ENCODE measurements at places on chromosomes 6 and 20.

GRCh38 chr20:14902432-14903089, 565.1 kb upstream of the FLRT3 start:
- DNase-seq = no peak

DNA sequence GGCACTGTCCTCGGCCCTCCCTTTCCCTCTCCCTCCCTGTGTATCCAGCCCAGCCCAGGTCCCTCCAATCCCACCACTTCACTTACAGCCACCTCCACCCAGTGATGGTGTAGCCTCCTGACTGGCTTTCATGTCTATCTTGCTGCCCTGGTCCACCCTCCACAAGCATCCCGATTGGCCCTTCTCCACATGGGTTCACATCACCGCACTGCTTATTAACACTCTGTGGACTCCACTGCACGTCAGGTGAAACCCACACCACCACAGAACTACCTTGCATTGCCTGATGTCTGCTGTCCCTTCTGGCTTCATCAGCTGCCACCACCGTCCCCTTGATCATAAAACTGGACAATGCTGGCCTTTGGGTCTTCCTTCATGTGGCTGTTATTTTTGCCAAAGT, 220.4 kb upstream of the ARID1B start:
- no peak for DNase-seq

DNA sequence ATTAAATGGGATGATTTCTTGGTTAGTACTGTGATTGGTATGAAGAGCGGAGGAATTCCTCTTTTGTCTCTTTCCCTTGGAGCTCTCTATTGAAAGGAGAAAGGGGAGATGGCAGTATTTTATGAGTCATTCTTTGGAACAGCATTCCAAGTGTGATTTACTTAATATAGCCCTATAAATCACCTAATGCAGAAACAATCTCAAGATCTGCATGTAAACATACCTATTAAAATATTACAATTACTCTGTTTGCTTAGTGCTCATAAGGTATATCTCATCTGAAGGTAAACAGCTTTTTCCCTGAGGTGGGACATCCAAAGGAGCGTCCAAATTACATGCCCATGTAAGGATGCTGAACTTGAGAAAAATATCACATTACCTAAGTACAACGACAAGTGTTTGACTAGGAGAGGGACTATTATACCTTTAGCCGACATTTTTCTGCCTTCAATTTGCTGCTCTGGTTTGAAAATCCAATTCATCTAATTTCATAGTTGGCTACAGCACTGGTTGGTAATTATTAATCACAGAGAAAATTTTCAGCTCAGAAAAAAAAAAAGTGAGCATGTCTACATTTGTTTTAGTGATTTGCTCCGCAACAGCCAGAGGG, 229.0 kb downstream of the FOXC1 start:
- DNase-seq = no peak

DNA sequence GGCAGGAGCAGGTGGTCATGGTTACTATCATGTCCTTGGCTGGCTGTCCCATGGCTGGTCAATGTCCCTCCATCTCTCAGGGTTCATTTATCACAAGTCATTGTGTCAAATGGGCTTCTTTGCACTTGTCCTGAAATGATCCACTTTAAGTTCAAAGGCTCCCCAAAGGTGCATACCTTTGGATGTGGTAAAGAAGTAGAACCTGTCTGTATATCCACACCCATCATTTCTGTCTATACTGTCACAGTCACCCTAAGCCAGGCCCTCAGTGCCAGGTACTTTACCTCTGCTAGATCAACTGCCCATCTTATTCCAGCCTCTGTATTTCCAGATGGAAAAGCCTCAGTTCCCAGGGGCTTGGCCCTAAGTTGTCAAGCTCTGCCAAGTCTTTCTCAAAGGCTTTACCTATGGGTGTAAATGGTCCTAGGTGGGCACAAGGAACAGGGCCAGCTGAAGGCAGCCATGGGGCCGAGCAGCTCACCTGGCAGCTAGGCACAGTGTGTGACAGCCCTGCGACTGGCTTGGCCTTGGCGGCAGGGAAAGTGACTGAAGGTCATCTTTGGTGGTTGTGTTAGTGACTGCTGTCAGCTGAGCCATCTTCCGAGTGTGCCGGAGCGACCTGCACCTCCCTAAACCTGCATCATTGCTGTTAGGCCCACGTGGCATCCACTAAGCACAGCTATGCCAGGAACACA, 198.4 kb downstream of the SYNDIG1 start:
- peak; percentile 31 for DNase-seq

DNA sequence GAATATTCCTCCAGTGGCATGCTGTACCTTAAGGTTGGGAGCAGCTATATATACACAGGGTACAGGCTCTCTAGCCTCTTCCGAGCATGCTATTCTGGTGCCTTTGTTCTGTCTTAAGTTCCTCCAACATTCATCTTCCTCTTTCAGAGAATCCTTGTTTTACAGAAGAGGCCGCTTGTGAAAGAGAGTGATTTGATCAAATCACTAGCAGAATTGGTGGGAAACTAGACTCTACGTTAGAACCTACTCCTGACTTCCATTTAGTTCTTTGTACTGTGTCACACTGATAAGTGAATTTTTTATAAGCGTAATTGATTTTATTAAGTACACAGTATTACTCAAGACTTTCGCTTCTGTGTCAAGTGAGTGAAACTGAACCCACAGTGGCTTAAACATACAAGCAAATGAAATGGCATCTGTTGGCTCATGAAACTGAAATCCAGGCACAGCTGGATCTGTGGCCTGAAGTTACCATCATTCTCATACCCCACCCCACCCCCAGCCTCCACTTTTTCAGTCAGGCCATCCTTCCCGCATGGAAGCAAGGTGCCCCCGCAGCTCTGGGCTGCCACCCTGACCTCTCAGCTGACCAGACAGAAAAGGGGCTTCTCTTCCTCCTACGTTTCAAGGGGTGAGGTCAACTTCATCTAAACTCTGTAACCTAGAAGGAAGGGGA, 102.3 kb downstream of the RPP40 start:
- no peak for DNase-seq

- no peak for DNase-seq
These were observed 98.3 kb downstream of the TIAM2 start for GRCh38 chr6:155093430-155093829.

DNA sequence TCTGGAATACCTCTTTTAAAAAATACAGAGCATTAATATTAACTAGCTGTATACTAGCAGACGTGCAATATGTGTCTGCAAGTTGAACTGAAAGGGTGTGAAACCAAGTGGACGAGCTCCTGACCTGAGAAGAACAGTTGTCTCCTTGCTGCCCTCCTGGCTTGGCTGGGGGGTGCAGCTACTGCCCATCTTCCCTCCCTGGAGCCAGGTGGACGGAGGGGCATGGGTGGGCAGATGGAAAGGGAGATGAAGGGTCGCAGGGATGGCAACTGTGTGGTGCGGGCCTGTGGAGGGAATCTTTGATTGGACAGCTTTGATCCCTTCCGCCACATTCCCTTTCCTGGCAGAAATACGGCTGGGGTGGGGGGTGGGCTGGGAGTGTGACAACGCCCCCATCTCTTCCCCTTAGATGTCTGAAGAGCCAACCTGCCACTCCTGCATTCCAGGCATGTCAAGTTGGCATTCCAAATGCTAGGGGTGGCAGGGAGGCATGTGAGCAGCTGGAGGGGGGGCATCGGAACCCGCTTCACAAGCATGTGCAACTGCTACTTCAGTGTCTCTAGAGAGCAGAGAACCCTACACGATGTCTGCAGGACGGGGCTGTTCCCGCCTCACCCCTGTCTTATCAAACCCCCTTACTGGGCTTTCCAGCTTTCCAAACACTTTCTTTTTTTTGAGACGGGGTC, 37.3 kb downstream of the SRSF3 start:
- DNase-seq = no peak

GRCh38 chr6:31498748-31499147, 803 bp downstream of the MICB start:
- DNase-seq = peak; percentile 68

DNA sequence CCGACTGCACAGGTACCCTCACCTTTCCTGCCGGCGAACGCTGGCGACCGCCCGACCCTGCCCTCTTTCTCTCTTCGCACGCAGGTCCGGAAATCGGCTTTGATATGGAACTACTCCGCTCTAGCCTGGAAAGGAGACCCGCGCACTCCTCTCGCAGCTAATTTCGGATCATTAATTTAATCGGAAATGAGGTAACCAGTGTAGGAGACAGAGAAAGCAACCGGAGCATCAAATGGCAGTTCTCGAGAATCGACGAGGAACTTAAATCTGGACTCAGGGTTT, 949 bp upstream of the ATXN1 start:
- no peak for DNase-seq

- DNase-seq = no peak
These were observed 13.6 kb upstream of the GUCA1A start for GRCh38 chr6:42159431-42160024.

- DNase-seq = no peak
These were observed 2.6 kb upstream of the GPSM3 start for GRCh38 chr6:32194825-32195651.

- no peak for DNase-seq
These were observed 297.7 kb downstream of the DOK5 start for GRCh38 chr20:54772893-54773642.

DNA sequence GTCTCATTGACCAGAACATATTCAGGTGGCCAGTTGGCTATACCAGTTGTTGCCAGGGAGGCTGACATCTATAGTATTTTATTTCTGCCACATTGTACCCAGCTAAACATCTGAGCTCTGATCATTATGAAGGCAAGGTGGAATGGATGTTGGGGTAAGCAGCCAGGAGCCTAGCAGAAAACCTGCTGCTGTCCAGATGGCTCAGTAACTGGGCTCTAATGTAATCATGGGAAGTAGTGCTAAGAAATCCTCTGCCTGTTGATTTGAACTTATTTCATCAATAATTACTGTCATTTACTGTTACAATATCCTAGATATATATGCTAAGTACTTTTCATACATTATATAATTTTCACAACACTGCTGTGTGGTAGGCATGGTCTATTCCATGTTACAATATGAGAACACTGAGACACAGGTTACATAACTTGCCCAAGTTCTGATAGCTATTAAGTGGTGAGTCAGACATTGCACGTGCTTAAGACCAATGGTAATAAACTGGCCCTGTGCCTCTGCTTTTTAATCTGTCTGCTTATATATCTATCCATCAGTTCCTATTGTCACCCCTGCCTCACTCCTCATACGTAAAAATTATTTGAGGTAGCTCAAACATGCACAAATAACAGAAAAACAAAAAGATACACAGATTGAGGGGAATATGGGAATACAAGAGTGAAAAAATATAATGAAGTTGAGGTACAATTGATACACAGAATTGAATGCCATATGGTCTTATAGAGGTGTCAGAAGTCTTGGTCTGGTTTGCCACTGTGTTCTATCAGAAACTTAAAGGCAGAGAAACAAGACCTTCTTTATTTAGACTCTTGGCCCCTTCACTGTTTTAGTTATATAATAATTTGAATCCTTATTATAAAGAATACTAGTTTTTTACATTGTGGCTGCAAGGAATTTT, 25.2 kb downstream of the TBPL1 start:
- no peak for DNase-seq

DNA sequence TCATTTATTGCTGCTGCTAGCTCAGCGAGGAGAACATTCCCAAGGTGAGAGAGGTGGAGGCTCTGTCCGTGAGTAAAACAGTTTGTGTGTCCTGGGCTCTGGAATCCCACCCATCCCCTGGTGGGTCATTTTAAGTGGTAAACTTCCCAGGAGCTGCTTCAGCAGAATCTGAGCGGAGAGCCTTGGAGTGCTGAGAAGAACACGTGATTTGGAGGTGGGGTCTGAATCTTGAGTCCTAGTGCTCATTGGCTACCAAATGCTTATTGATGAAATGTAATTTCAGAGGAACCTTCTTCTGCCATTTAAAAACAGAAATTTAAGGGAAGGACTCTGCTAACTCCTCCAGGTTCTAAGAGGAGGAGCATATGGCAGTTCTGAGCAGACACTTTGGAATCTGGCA, 132.4 kb downstream of the CDH26 start:
- peak; percentile 19 for DNase-seq

Data from islet precursor cell (in vitro differentiated cells).